ENCODE measurements at places on chromosomes 11 and 22.

- DNase-seq: no peak
These were observed 476.3 kb upstream of the CADM1 start for GRCh38 chr11:115980337-115981103.

DNA sequence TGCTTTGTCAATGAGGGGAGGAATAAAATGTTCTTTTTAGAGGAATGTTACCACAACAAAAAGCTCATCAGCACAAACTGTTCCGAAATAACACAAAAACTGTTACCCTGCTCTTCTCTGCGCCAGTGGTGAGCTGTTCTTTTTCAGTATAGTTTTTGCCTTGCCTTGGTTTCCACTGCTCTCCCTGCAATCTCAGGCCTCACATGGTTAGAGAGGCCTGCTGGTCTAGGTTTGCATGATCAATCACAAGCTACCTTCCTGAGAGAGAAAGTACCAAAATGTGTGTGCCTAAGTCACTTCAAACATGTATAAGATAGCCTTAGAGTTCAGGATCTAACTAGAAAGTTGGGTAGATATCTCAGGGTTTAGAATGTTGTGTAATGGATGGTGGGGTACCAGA lies 114.6 kb downstream of the STIM1 start:
- peak; percentile 54 for DNase-seq

GRCh38 chr22:45818424-45819085 lies 146.9 kb downstream of the ATXN10 start:
- DNase-seq: no peak

GRCh38 chr11:110098645-110099044 lies 5.5 kb downstream of the ZC3H12C start:
- no peak for DNase-seq

DNA sequence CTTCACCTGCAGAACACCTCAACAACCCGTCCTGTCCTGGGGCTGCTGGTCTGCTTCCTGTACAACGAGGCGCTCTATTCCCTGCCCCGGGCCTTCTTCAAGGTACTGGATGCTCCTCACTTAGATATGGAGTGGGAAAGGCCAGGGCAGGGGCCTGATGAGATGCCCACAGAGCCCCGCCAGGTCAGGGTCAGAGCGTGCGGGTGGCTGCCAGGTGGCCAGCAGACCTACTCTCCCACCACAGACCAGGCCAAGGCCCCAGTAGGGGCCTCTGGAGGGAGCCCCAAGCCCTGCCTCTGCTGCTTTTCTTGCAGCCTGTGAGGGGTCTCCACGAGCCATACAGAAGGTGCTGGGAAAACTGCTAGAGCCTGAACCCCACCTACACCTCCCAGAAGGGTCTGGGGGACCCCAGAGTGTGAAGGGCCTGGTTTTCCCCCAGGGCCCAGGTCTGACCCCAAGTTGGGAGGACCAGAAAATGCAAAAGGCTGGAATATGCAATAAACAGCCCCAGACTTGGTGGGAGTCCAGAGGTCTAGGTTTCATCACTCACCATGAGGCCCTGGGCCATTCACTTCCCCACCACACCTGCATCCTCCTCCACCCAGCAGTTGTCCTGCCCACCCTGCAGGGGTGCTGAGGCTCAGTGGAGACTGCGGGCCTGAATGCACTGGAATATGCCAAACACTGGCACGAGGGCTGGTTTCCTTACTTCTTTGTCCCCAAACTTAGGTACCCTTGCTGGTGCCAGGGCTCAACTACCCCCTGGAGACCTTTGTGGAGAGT lies 14.7 kb downstream of the ZDHHC24 start:
- DNase-seq: no peak

DNA sequence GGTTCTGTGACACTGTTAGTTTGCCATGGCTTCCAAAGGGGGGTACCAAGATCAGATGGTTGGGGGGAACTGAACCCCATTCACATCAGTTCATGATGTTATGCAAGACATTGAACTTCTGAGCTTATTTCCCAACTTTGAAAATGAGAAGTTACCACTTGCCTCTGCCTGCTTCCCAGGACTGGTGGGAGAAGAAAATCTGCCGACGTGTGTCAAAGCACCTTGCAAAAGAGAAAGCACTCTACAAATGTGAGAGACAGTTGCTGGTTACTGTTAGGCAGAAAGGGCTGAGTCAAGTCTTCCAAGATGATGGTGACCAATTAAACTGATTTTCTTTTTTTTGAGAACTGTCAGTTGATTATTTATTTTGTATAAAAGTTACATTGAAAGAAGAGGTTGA lies 45.6 kb downstream of the SMCO4 start:
- DNase-seq: no peak

DNA sequence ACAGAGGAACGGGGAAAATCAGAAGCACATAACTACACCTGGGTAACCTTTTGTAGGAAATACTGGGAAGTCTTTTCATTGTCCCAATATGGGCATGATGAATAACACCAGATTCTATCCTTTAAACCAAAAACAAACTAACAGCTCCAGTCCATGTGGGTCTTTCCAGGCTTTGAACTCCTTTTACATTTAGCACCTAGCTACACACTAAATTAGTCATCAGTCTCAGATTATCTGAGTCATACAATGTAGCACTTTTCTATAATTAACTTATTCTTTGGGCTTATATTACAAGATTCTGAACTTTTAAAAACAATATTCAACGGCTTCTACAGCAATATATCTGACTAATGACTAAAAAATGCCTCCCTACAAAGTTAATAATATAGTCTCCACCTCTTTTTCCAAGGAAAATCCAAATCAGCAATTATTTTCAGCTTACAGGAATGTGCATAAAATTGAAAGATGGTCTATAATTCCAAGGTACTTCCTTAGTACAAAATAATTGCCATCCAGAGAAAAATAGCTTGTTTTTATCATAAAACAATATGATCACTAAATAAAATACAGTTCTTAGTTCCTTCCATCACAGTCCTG lies 26.3 kb downstream of the STK33 start:
- no peak for DNase-seq

DNA sequence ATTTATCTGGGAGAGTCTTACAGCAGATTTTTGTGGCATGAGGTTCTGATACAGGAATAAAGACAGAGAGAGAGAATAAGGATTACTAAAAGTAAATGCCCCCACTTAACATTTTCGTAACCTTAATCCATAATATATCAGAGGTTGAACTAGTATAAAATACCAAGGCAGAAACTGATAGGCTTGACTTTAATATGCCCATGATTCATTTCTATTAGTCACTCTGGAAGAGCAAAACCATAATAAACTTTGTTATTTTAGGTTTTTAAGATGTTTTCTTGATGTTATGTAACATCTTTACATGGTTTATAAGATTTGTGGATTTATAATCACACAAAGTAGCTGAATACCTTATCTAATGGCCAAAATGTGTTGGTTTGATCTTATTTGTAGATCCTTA lies 19.1 kb downstream of the GUCY1A2 start:
- no peak for DNase-seq

All from stimulated activated CD4-positive, alpha-beta T cell treated with anti-CD3 and anti-CD28 coated beads, Interleukin-1b, Interleukin-23, amount 100 ng/mL, for 48 hours (primary cell).